ENCODE measurements at places on chromosomes 13 and 19. TPM values are rescaled to one million over a fixed set of nuclear protein-coding genes. Genes with fewer than 3 reads are reported as not detected.

DNA sequence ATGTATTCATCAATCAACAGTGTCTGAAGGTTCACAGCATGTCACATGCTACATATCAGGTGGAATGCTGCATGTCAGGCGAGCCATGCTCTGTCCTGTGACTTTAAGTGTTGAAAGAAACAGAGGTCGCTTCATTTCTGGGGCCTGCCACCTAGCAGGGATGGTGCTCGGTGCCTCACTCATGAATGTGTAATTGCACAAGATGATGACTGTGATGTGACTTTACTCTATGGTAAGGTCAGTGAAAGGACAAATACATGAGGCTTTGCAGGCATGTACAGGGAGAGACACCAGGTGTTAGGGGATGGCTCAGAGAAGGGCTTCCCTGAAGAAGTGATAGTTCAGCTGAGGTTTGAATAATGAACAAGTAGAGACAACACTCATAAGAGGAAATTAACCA lies 66.7 kb downstream of the FRY start:
- DNase-seq = no peak

- DNase-seq = no peak
Measured at GRCh38 chr13:109867766-109868165, 81.4 kb upstream of the IRS2 start.

GRCh38 chr13:105343134-105343806 lies 1192.2 kb downstream of the EFNB2 start:
- no peak for DNase-seq

- no peak for DNase-seq
Measured at GRCh38 chr13:30300596-30300995, 6.8 kb downstream of the KATNAL1 start.

DNA sequence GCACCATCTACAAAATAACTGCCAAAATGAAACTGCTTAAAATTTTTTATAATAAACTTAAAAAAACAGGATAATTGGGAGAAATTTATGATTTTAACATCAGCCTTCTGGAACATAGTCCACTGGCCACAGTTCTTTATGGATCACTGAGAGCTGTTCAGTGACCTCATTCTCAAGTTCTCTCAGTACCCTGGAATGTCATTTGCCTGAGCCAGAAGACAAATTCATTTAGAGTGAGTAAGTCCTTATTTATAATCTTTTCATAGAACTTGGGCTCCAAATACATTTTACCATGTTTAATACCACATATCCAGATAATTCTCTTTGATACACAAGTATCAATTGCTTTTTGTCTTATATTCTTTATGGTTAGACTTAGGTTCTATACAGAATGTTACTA lies 87.6 kb downstream of the CAB39L start:
- DNase-seq = no peak

- peak; percentile 50 for DNase-seq
Measured at GRCh38 chr19:11767633-11768133, 883 bp downstream of the ZNF441 start.

DNA sequence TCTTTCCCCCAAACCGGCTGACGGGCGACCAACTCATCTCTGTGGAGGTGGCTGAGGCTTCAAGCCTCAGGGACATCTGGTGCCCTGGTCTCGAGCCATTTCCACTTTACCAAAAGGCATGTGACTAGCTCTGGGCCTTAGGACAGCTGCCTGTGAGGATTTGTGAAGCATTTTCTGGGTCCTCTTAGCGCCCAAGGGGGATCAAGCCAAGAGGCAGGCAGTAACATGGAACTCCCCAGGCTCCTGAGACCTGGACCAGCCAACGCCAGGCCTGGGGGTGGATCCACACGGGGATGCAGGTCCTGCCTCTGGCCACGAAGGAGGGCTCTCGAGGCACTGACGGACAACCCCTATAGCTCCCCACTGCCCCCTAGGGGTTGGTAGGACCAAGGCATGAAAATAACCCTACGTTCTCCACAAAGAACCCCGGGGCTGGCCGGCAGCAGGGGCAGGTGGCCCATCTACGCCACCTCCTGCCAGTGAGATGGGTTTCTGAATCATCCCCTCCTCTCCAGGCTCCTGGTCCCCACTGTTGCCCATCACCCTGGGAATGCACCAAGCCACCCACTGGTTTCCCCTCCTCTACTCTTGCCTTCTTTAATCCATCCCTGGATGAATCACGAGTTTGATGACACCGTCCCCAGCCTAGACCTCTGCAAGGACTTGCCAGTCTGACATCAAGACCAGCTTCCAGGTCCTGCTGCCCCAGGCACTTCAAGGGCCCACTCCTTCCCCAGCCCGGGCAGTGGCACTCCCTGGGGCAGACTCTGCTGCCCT lies 7.0 kb upstream of the MYDGF start:
- no peak for DNase-seq

DNA sequence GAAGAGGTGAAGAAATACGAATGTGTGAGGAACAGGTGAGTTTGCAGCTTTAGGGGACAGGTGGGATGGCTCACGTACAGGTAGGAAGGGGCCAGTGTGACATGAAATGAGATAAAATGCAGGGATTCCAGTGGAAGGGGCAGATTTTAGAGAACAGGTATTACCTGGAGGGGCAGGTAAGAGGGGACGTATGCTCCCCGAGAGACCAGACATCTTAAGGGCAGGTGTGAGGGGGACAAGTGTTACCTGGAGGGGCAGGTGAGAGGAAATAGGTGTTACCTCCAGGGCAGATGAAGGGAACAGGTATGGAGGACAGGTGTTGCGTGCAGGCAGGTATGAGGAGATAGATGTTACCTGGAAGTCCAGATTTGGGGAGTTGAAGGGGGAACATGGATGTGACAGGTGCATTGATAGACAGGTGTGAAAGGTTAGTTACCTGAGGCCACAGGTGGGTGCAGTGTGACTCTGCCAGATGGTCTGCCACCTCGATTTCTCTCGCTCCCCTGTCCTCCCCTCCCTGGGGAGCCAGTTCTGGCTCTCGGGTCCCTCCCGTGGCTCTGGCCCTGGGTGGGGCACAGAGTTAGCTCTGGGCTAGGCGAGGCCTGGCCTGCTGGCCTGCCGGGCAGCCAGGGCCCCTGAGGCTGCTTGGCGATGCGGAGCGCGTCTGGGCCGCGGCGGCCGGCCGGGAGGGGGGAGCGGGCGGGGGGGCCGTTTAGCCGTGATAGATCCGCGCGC lies 2.1 kb downstream of the ERFL start:
- no peak for DNase-seq

DNA sequence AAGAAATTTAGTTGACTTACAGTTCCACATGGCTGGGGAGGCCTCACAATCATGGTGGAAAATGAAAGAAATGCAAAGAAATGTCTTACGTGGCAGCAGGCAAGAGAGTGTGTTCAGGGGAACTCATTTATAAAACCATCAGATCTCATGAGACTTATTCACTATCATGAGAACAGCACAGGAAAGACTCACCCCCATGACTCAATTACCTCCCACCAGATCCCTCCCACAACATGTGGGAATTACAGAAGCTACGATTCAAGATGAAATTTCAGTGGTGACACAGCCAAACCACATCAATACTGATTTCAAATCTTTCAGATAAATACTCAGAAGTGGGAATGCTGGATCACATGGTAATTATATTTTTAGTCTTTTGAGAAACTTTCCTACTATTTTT lies 1357.9 kb downstream of the SLITRK5 start:
- DNase-seq = no peak

GRCh38 chr13:112943309-112944125 lies 25.5 kb upstream of the MCF2L start:
- DNase-seq = no peak

DNA sequence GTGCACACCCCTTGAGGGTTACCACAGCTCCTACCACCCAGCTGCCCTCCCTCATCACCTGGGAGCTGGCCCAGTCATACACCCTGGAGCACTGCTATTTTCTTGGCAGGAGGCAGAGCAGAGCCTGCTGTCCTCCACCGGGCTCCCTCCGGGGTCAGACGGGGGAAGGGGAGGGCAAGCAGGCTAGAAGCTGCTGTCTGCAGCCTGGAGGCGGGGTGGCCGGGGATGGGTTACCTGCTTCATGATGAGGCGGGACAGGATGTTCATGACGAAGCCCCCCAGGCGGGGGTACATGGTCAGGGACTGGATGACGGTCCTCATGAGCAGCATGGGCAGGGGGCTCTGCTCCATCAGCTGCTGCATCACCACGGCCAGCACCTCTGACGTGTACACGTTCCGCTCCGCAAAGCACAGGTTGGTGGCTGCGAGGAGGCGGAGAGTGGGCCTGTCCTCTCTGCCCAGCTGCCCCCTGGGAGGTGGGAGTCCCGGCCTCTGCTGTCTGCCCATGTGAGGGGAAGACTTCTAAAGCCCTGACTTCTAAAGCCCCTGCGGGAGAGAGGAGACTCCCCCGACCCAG lies 2.7 kb upstream of the RSPH6A start:
- no peak for DNase-seq

- DNase-seq = no peak
Measured at GRCh38 chr13:28357247-28357825, 137.6 kb downstream of the FLT1 start.

DNA sequence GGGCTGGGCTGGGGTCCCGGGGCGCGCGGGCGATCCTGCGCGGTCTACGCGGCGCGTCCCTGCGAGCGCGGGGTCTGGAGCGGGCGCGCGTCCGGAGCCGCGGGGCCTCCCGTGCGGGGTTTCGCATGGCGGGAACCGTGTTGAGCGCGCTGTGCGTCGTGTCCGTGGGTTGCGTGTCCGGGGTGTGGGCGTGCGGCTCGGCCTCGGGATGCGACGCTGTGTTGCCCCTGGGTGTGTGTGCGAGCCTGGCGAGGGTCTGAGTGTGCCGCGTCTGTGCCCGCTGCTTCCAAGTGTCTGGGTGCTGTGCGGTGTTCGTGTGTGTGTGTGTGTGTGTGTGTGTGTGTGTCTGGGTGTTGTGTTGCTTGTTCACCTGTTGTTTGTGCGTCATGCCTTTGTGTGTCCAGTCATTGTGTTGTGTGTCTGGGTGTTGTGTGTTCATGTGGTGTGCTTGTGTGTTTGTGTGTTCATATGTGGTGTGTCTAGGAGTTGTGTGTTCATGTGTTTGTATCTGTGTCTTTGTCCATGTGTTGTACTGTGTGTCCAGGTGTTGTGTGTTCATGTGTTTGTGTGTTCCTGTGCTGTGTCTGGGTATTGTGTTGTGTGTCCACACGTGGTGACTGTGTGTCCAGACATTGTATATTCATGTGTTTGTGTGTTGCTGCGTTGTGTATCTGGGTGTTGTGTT lies 552 bp downstream of the PLK5 start:
- DNase-seq = no peak

- DNase-seq = no peak
Measured at GRCh38 chr13:51331354-51331861, 8.1 kb upstream of the SERPINE3 start.

GRCh38 chr19:50290775-50291174 lies 38.4 kb downstream of the KCNC3 start:
- no peak for DNase-seq

DNA sequence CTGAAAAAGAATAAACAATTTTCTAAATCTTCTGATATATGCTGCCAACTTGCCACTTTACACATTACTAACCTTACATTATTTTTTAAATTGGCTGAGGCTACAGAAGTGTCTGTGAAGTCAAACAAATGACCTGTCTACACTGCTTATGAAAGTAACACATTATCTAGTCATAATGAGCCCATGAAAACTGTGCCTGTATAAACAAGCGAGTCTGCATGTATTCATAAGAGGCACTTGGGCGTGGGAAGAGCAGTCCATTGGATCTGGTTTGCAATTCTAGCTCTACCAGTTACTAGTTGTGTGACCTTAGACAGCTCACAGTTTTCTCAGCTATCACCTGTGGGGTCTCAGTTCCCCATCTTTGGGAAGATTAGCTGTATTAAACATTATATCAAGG lies 3.1 kb downstream of the VPS36 start:
- DNase-seq = no peak

- no peak for DNase-seq
Measured at GRCh38 chr13:67204764-67205163, 25.4 kb downstream of the PCDH9 start.

DNA sequence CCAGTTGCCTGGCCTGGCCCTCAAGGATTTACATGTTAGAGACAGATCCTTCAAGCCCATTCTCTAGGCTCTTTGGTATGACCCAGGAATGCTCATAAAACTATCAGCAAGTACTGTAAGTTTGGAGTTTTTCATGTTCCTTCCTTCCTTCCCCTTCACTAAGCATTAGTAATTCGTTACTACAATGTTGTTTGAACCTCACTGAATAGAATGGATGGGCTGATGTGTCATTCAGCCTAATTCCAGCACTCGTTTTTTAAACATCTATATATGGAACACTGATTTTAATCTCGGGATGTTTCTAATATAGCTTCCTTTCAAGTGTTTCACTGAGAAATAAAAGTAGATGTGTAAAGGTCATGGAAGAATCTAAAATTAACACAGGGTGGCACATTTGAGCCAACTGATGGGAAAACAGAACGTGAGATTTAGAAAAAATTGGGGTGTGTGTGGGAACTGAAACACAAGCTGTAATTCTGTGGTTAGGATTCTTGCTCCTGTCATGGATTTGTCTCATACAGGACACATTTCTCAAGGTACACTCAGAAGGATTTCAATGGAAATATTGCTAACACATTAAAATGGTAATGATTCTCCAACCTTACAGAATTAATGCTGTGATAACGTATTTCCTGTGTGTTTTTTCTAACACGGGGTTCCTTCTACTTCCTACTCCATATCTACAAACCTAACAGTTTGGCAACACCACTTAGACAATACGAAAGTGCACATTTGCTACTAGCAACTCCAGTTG lies 93.4 kb downstream of the FLT1 start:
- no peak for DNase-seq

GRCh38 chr13:45881353-45881752 lies 29.8 kb upstream of the SIAH3 start:
- DNase-seq = peak; percentile 70

- no peak for DNase-seq
Measured at GRCh38 chr19:15238639-15239155, 6.4 kb upstream of the EPHX3 start.

- no peak for DNase-seq
Measured at GRCh38 chr19:425056-425455, 16.1 kb upstream of the C2CD4C start.

- no peak for DNase-seq
Measured at GRCh38 chr19:33603377-33603776, 18.4 kb upstream of the CHST8 start.

The CFAP97D2 gene
- 0.22 TPM for total RNA-seq

The IGSF23 gene
- total RNA-seq = not detected

The GPR18 gene
- total RNA-seq = not detected

The ZBTB32 gene
- not detected for total RNA-seq

The LILRB2 gene
- total RNA-seq = 0.61 TPM

The POGLUT2 gene
- total RNA-seq = 17.6 TPM

Measured in spinal cord (tissue), 10 donors.